Psoas muscle (tissue), 8 donors: ENCODE measurements at places on chromosomes 2 and 18. TPM values are rescaled to one million over a fixed set of nuclear protein-coding genes. Genes with fewer than 3 reads are reported as not detected.

The LIPG gene
- 1.2 TPM for polyA plus RNA-seq

The SPR gene
- 39.1 TPM for polyA plus RNA-seq

The RFTN2 gene
- polyA plus RNA-seq, result 0.61 TPM

The PTH2R gene
- polyA plus RNA-seq, result not detected

The BMP10 gene
- polyA plus RNA-seq, result not detected

The IHH gene
- 0.12 TPM for polyA plus RNA-seq

The IL1RL1 gene
- 0.48 TPM for polyA plus RNA-seq

The PARD6G gene
- 0.22 TPM for polyA plus RNA-seq

The SCN3A gene
- 0.13 TPM for polyA plus RNA-seq

The CDKL4 gene
- polyA plus RNA-seq, result not detected

The SERPINB7 gene
- polyA plus RNA-seq, result not detected

The CFC1 gene
- not detected for polyA plus RNA-seq

The MYL12B gene
- 193 TPM for polyA plus RNA-seq

The HTR2B gene
- 0.08 TPM for polyA plus RNA-seq

The MREG gene
- polyA plus RNA-seq, result 0.34 TPM

The GREB1L gene
- 0.59 TPM for polyA plus RNA-seq

DNA sequence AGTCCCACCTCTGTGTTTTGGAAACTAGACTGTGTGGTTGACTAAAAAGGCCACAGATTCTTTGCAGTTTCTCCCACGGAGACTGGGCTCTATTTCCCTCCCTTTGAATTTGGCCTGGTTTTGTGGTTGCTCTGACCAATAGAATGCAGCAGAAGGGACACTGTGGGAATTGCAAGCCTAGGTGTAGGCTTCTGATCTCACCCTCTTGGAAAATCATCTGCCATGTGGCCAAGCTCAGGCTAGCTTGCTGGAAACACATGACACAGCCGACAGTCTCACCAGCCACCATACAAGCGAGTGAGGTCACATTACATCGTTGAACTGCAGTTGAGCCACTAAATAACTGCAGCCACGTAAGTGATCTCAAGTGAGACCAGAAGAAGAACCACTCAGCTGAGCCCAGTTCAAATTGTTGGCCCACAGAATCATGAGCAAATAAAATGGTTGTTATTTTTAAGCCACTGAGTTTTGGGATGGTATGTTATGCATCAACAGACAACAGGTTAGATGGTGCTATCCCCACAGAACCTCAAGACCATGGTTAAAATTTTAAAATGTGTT is 319.1 kb upstream of the MEX3C start:
- no peak for DNase-seq

DNA sequence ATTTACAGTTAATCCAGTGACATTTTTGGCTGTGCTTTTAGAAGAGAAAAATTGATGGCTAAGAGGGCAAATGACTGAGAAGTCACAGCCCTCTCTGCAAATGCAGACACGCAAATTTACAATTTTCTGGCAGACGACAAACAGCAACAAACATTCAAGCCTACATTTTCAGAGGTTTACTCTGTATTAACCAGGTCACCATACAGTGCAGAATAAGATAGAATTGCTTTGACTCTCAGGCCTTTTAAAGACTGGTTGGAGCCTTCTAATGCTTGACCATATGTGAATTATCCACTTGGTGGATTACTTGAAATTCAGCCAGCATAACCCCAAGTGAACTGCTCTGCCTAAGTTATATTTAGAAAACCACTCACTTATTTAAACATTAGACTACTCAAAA is 280.9 kb upstream of the STON1 start:
- DNase-seq, result no peak

DNA sequence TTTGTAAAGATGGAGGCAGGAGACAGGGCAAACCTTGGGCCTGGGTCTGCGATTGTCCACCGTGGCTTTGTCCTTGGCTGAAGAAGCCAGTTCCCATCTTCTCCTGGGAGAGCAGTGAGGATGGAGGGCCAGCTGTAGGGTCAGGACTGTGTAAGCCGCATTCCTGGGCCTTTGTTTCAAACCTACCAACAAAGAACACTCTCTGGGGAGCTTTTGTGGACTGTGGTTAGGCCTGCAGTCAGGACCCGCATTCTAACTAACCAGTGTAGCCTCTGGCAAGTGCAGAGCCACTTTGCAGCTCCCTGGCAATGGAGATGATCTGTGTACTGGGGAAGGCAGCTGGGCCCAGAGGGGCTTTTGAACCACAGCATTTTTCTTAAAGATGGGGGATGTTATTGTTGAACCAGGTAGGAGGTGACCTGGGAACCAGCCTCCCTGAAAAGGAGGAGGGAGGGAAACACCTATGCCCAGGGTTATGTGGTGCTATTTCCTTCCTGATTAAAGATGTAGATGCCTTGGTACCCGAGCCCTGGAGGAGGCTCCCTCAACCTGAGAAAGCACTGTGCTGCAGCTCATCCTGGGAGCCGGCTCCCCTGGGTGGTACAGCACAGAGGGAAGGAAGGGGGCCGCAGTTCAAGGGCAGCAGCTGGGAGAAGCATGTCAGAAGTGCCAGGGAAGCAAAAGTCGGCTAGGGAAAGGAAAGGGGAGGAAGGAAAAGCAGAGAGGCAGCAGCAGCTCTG is 12.7 kb upstream of the SMAD4 start:
- no peak for DNase-seq

- DNase-seq, result no peak
These were observed 41.3 kb downstream of the HDLBP start for GRCh38 chr2:241274127-241274526.

- no peak for DNase-seq
These were observed 220.8 kb downstream of the NEDD4L start for GRCh38 chr18:58264840-58265239.

- DNase-seq, result no peak
These were observed 55.2 kb upstream of the FAM136A start for GRCh38 chr2:70356941-70357683.

- DNase-seq, result no peak
These were observed 713.0 kb downstream of the TDRD15 start for GRCh38 chr2:21836719-21837118.

- DNase-seq, result no peak
These were observed 896.5 kb upstream of the PIK3C3 start for GRCh38 chr18:41058351-41059125.

- no peak for DNase-seq
These were observed 740.2 kb upstream of the ZEB2 start for GRCh38 chr2:145260081-145260480.

DNA sequence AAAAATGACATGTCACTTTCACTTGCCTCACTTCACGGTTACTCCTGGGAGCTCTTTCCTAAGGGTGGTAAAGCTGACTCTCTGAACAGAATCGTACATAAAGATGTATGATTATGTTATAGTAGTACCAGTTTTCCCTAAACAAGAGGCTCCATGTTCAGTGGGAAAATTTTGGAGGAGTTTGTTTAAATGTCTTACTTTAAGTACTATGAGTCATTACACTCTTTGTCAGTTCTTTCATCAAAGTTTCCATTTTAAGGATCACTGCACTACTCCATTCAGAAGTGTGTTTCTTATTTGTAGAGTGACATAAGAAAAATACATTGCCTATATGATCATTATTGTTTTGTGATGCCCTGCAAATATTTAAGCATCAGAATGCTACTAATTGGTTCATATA is 121.1 kb upstream of the FIGN start:
- no peak for DNase-seq

DNA sequence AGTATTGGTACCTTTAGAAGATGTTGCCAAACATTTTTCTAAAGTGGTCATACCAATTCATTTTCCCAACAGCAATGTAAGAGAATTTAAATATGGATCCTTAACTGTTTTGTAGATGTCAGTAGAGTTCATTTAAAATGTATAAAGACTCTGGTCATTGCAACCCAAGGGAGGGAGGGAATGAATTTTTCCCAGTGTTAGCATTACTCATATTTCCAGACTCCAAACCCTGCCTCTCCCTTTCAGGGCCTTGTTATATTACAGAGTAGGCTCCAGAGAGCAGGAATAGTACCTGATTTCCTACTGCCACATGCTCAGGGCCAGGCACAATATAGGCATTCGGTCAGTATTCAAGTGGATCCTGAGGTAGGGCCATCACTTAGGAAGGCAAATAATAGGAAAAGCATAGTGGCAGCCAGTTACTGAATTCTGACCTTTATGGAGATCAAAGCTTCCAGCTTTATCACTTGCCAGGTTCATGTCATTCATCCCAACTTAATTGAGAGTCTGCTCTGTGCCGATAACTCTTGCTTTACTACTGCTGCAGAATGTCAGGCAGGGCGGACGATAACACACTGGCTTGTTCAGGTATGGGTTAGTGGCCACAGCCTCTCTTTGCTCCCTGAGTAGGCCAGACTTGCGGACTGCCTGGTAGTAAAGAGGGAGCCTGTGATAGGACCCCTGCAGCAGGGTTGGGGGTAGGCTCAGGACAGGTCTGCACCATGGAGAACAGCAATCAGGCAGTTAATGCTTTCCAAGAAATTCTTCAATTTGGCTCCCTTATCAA is 75.3 kb downstream of the OSBPL6 start:
- DNase-seq, result no peak

GRCh38 chr2:88709181-88709631 is 17.7 kb downstream of the RPIA start:
- no peak for DNase-seq

DNA sequence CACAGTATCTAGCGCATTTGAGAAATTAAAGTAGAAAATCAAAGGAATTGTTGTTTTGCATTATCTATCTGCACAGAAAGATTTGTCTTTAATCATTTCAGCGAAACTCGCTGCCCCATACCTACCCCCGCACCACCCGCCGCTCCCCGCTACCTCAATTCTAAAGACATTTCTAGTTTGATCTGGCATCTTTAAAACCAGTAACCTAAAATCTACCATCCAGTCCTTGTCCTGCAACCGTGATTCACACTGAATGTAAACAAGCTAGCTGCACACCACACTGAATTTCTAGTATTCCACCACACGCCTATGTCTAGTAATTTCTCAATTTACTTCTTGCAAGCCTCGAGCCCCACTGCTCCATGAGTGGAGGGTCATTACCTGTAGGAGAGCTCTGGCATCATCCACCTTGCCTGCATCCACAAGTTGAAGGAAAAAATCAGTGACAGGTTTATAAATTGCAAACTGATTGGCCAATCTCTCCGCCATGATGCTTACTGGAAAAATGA is 60.1 kb downstream of the ABCG8 start:
- DNase-seq, result no peak

- no peak for DNase-seq
These were observed 50.1 kb downstream of the ST3GAL5 start for GRCh38 chr2:85838641-85839040.

- no peak for DNase-seq
These were observed 146.3 kb upstream of the TWIST2 start for GRCh38 chr2:238701341-238702206.

DNA sequence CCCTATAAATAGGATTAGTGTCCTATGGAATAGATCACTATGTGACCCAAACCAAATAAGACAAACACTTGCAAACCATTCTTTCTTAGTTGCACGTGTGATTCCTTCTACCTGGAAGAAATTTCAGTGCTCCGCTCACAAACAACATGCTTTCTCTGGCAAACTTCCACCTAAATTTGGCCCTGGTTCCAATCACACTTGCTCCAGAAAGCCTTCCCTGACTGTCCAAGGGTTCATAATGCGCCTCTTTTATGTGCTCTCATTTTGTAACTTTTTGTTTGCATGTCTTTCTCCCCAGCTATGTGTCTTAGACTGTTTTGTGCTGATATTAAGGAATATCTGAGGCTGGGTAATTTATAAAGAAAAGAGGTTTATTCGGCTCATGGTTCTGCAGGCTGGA is 69.8 kb downstream of the GRB14 start:
- no peak for DNase-seq

GRCh38 chr2:8086796-8087479 is 594.9 kb upstream of the ID2 start:
- DNase-seq, result no peak

DNA sequence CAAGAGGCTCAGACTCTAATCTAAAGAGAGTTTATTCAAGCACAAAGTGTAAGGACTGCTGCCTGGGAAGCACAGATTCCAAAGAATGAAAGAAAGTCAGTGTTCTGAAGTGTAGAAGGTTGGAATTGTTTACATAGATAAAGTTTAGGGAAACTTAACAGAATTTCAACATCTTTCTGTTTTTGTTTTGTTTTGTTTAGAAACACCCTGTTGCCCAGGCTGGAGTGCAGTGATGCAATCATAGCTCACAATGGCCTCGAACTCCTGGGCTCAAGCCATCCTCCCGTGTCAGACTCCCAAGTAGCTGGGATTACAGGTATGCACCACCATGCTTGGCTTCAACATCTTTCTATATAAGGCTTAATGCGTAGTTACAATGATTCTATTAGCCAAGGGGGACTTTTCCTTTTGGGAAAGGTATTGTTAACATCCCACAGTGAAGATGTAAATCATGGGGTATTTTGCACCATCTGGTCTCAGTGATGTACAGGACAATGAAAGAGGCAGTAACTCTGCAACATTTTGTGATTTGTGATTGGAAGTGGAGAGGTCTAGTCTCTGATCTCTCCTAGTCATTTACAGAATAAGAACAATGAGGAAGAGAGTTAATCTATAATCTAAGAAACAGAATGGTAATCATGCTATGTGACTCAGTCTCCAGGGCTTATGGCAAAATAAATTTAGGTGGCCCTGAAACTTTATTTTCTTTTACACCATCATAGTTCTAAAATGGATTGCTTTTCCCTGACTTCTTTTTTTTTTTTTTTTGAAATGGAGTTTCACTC is 45.6 kb upstream of the MSH6 start:
- no peak for DNase-seq

GRCh38 chr2:34474646-34475045 is 875.5 kb upstream of the FAM98A start:
- no peak for DNase-seq

DNA sequence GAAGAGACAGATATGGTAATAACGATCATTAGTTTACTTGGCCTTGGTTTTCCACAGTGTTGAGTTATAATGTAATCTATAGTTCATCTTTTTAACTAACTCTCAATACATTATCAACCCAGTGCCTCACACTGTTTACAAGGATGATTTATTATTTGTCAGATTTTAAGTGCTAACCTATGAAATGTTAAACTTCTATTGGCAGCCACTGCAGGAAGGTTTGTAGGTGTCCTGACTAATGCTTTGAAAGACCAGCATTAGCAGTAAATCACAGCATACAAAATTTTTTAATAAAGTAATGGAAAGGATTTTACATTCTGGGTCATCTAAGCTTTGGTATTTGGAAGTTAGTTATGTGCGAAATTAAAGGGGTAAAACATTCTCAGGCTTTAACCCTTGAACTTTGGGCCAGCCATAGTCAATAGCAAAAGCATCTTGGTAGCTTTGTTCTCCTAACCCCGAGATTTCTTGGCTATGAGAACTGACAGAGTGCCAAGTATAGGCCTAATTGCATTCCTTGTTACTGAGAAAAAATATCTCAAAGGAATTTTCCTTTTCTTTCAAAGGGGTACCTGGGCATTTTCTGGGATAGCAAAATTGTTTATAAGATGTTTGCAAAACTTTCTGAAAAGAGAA is 30.6 kb downstream of the SPATS2L start:
- no peak for DNase-seq

DNA sequence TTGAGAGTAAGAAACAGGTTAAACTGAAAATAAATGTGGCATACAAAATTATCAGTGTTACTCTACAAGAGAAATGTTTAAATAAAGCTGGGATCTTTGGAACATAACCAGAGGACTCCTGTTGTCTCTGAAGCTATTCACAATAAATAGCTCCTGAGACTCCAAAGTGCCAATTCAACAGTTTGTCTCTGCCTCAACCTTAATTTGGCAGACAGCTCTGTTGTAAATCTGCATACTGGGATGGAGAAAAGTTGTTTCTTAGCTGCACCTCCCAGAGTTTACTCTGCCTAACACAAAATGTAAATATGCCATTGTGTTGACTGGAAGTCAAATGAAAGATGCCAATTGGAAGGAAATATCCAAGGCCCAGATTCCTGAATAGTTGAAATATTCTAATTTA is 238.5 kb upstream of the EPHA4 start:
- DNase-seq, result no peak

GRCh38 chr2:54772110-54772509 is 48.6 kb downstream of the EML6 start:
- no peak for DNase-seq
